Bladder microvascular endothelial cell (primary cell): ENCODE measurements at places on chromosomes 2 and 18. TPM values are rescaled to one million over a fixed set of nuclear protein-coding genes. Genes with fewer than 3 reads are reported as not detected.

Gene IL36RN
- total RNA-seq = not detected in 2 replicates

Gene PGAP1
- total RNA-seq = 1.6 and 11.1 TPM in 2 replicates

Gene MPPE1
- total RNA-seq = 12.6 and 15.5 TPM in 2 replicates

Gene ARHGEF4
- under 0.01 and 1.0 TPM in 2 replicates for total RNA-seq

Gene PARD3B
- 3.2 and 41.0 TPM in 2 replicates for total RNA-seq

Gene PSTPIP2
- 0.65 and 3.6 TPM in 2 replicates for total RNA-seq

Gene ZRANB3
- total RNA-seq = 4.7 and 8.2 TPM in 2 replicates

Gene CFC1
- not detected in 2 replicates for total RNA-seq

Gene ZC3H6
- total RNA-seq = 1.8 and 2.2 TPM in 2 replicates

Gene D2HGDH
- total RNA-seq = 10.7 and 15.9 TPM in 2 replicates

Gene PLEK
- total RNA-seq = 0.06 and 0.16 TPM in 2 replicates

Gene POMC
- 0.76 and 1.5 TPM in 2 replicates for total RNA-seq

Gene TUBA3D
- total RNA-seq = not detected in 2 replicates

Gene HOXD9
- total RNA-seq = 6.8 and 10.7 TPM in 2 replicates

Gene ADI1
- 34.2 and 50.2 TPM in 2 replicates for total RNA-seq

Gene INPP5D
- 15.9 and 37.7 TPM in 2 replicates for total RNA-seq

Gene MAPRE3
- 0.49 and 1.6 TPM in 2 replicates for total RNA-seq

Gene XDH
- total RNA-seq = not detected in 2 replicates

Gene ADCYAP1
- not detected in 2 replicates for total RNA-seq

Gene MYOM1
- total RNA-seq = 0.16 and 8.1 TPM in 2 replicates

Gene LCT
- total RNA-seq = under 0.01 TPM in 1 of 2 replicates, not detected in the other

Gene GCG
- not detected in 2 replicates for total RNA-seq

Gene LINC00305
- total RNA-seq = not detected in 2 replicates

Gene ST8SIA5
- total RNA-seq = 0.06 TPM in 1 of 2 replicates, not detected in the other

Gene MALL
- total RNA-seq = 23.1 and 47.9 TPM in 2 replicates

Gene CYS1
- 0.16 TPM in 1 of 2 replicates, not detected in the other for total RNA-seq
